Hematopoietic multipotent progenitor cell treated with erythropoietin and hydrocortisone succinate and interleukin-3 and kit ligand, for 4 days (in vitro differentiated cells): ENCODE measurements at places on chromosomes 12 and 14.

GRCh38 chr12:88562846-88563582, 17.3 kb downstream of the KITLG start:
- no peak for DNase-seq

DNA sequence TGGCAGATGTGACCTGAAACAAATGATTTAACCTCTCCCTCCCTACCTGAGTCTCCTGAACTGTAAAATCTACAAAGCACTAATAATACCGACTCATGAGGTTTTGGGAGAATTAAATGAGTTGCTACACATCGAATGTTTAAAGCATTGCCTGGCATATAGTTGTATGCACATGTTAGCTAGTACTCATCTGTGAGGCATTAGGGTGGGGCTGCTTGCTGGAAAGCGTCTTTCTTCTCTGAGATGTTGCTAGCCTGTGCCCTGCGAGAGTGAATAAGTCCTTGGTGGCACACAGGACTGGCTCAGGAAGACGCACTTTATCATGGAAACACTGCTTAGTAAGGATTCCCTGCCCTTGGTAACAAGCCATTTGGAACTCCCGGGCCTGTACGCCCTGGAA, 6.1 kb downstream of the RAPGEF3 start:
- no peak for DNase-seq

DNA sequence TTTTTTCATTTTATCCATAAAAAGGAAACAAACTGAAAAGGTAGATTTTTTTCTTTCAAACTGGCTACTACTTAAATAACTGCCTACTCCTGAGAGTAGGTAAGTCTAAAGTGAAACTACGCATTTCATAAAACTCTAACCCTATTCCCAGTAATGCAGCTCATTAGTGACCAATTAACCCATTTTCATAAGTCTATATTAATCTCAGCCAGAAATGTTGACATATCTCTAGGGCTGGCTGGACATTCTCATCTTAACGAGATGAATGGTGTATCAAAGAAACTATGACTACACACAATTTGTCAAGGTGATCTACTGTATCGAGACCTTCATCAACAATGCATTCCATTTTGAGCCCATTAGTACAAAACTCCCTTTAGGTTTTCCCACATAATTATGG, 57.2 kb downstream of the EPS8 start:
- DNase-seq, result no peak

DNA sequence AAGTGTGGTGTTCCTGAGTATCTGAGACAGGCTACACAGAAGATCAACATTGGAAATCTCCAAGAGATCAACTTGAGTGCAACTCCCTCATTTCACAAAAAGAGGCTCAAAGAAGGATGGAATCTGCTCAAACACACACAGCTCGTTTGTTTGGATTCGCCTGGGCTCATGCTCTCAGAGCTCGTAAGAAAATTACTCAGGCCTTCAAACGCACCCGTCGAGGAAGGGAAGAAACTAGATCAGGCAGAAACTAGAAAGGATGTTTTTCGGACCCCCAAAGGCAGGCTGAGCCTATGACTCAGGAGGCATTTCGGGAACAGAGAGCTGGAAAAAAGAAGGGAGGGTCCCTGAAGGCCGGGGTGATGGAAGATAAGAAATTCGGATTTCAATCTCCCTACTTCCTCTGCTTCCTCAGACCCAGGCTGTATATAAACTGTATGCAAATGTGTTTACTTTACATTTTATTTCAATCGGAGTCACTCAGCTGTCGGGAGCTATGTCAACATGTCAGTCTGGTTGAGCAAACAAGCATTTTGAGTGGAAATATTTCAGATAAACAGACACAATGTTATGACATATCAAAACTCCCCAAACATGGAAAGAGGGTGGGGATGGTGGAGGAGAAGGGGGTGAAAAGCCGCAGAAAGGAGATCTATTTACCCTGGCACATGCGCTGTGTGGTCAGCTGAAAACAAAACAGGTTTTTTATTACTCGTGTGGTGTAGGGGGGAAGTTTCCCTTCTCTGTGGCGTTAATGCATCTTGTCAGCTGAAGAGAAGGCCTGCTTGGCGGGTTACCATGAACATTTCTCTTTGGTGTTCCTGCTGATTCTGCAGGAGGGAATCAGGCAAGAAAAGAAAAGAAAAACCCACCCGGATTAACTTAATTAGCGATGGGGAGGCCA, 129.1 kb upstream of the TBX3 start:
- DNase-seq, result no peak
